ENCODE measurements at places on chromosomes 12 and 14. TPM values are rescaled to one million over a fixed set of nuclear protein-coding genes. Genes with fewer than 3 reads are reported as not detected.

GRCh38 chr12:102024765-102025164 lies 37.0 kb downstream of the WASHC3 start:
- DNase-seq: no peak

GRCh38 chr12:85725991-85726390 lies 110.2 kb downstream of the RASSF9 start:
- no peak for DNase-seq

- DNase-seq: no peak
Measured at GRCh38 chr14:95533822-95534221, 1.0 kb upstream of the GLRX5 start.

DNA sequence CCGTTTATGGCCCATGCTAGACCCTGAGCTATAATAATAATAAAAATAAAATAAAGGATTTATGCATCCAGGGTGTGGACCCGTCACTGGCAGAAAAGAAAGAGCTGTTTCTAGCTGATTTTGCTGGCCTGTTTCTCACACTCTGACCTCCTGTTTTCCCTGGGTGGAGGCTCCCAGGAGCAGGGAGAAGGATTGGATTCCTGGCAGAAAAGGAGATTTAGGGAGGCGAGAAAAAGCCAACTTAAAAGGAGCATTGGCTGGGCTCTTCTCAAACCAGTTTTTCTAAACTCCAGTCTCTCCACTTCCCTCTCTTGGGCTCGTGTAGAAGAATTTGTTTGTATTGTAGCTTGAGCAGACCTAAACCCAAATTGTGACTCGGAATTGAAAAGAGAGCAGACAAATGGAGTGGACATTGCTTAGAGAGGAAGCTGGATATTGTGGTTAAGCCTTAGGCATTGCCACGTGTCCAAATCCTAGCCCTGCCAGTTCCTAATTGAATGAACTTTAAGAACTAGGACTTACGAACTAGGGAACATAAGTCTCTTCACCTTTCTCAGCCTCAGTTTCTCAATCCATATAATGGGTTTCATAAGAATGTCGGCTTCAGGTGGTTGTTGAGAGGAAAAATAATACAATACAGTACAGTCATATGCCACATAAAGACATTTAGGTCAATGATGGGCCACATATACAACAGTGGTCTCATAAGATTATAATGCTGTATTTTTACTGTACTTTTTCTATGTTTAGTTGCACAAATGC lies 14.4 kb upstream of the TBX5 start:
- no peak for DNase-seq

DNA sequence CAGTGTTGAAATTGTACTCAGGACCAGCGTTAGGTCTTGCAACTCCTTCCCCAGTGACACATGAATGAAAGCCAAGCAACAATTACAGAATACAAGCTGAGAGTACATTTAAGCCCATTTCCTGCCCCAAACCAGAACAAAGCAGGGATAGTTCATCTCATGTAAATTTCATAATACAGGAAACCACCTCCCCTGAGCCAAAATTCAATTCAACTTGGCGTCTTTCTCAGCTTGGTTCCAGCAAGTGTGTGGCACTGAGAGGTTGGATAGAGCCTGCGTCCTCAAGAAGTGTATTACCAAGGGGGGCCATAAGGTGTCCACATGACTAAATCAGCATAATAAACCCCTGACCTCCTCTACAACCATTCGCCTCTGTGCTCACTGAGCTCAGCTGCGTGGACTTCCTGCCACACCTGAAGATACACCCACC lies 278.9 kb upstream of the CRY1 start:
- DNase-seq: no peak

DNA sequence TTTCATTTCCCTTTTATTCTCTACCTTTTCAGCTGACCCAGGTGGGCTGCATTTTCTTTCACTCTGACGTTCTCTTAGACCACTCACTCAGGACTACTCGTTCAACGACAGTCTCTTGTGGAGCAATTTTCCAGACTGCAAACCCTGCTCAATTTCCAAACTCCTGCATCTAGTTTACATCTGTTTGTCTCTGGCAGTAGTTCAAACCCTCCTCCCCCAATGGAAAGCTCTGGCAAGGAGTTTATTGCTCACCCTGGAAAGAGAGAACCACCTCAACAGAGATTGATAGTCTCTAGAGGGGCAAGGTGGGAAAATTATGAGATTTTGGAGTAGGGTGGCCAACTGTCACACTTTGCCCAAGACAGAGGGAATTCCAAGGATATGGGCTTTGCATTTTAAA lies 130.2 kb downstream of the TSHR start:
- no peak for DNase-seq

GRCh38 chr12:101793401-101793800 lies 37.4 kb downstream of the GNPTAB start:
- DNase-seq: no peak

DNA sequence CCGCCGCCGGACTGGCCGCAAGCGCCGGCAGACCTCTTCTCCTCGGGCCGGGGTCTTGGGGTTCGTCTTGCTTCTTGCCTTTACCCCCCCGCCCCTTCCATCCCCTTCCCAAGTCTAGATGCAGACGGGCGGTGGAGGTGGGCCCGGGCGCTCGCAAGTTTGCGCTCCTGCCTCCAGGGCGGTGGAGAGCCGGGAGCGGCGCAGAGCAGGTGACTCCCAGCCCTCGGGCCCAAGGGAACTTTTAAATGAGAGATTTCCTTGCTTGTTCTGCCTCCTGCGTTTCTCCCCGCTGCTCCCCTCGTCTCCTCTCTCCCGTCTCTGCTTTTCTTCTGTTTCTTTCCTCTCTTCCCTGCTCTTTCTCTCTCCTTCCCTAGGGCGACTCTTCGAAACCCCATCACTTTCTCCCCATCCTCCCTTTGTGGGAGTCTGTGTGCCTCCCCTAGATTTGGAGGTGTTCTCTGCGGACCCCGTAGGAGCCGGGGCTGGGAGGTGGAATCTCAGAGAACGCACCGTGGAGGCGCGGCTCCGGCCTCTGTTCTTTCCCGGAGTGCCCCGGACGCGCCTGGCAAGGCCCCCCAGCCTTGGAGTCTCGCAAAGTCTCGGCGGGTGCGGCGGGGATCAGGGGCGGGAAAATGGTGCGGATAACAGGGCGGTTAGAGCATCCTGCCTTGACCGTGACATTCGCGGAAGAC lies 114.7 kb upstream of the MYL2 start:
- no peak for DNase-seq

DNA sequence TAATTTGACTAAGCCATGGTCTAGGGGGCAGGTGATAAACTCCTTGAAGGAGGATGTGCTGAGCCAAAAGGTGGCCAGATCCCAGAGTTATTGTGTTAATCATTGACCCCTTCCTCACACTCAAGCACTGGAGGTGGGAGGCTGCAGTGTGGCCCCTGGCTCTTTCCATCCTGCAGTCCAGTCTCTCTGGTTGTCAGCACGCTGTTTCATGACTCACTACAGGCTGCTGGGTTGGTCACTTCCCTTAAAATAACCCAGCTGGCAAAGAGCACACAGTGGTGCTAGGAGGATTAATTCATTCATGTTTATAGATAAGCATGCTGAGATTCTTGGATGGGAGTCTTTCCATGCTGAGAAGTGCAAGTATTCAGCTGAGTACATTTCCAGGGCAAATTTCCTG lies 228.9 kb downstream of the ANO2 start:
- no peak for DNase-seq

DNA sequence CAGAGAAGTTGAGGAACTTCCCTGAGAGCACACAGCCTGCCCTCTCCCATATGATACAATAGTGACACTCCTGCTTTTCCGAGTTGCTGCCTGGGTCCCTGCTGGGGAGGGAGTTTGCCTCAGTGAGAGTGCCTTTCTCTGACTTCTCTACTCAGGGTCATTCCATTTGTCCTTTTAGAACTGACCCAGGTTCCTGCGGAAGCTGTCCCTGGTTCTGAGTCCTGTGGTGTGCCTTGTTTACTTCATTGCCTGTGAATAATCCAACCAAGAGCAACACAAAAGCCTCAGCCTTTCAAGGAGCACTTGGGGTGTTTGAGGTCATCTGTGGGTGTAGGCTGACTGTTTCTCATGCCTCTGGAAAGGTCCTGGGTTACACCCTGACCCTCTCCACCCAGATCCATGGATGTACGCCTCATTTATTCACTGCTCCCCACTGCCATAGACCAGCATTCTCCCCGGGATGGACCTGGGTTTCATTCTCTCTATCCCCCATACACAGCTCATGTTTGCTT lies 13.6 kb downstream of the SERPINA1 start:
- no peak for DNase-seq

GRCh38 chr12:67893022-67893580 lies 96.1 kb upstream of the IFNG-AS1 start:
- DNase-seq: no peak

DNA sequence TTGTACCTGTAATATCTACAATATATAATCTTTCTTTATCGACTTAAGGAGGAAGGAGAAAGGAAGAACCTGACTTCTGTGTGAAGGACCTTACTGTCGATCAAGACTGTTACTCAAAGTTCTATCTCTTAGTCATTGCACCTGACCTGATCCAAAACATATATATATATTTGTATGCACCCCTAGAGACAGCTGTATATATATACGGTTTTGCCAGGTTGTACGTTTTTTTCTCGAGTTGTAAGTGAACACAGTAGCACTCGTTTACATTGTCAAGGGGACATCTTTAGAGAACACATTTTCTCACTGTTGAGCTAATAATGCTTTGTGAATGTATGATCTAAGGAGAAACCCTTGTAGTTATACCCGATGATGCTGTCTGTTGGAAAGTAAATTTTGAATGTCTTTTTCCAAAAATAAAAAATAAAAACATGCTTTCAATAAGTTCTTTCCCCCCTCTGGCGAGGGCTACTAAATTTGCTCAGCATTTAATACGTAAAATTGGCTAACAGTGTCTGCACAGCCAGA lies 536 bp upstream of the SLC35E3 start:
- no peak for DNase-seq

DNA sequence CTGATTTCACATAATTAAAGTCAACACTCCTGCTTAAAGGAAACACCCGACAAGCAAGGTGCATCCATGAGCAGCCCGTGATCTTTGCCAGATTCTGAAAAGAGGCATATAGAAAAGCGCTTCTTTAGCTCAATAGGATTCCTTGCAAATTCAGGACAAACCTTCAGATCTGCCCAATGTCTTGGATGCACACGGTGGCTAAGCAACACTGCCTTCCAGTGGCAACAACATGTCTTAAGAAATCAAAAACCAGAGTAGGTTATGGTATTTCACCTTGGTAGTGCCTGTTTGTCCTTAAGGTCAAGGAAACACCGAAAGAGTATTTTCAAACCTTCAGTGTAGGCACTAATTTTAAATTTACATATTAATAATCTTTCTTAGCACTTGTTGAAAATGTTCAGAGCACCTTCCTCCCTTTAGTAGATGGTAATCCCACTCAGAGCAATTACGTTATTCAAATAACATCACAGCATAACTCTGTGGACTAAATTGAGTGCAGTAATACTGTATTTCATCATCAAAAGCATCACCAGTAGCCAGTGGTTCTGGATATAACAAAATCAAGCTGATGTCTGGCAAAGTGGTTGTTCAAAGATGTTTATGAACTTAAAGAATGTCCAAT lies 58.0 kb upstream of the CDKN3 start:
- DNase-seq: no peak

DNA sequence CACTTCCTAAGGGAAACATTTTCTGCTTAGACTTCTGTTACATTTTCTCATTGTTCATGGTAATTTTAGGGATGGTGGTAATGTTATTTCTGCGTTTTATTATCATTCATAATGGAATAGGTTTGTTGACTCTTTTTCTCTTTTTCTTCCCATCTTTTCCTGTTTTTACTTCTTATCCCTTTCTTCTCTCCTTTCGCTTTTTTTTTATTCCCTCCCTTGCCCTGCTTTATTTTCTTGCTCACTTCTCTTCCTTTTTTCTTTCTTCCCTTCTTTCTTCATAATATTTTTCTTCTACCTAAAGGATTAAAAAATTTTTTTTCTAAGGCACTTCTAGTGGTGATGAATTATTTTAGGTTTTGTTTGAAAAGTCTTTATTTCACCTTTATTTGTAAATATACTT lies 45.6 kb downstream of the CNOT2 start:
- no peak for DNase-seq

GRCh38 chr12:132513070-132513398 lies 23.1 kb downstream of the FBRSL1 start:
- no peak for DNase-seq

GRCh38 chr14:96582411-96582961 lies 80.3 kb downstream of the PAPOLA start:
- no peak for DNase-seq

DNA sequence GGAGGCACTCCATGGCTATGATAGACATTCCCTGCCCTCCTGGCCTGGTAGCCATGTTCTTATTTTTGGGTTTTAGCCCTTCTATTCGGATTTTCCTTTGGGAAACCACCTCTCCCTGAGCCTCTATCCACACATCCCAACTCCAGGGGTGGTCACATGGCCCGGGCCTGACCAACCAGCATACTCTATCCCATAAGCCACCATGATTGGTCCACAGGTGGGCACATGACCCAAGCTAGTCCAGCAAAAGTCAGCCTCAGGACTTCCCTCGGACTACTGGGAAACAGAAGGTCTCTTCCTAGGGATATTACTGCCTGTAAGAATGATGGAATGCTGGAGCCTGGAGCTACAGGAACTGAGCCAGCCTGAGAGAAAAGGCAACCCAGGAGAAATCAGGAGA lies 12.5 kb downstream of the PRIMA1 start:
- DNase-seq: no peak

GRCh38 chr14:75260025-75260763 lies 18.4 kb upstream of the FOS start:
- no peak for DNase-seq

- no peak for DNase-seq
Measured at GRCh38 chr14:99884834-99885648, 91.8 kb downstream of the EML1 start.

Gene HSPB8
- 1,144 TPM for total RNA-seq

Gene CEP170B
- 8.7 TPM for total RNA-seq

Gene MTA1
- 41.1 TPM for total RNA-seq

Gene FOXG1
- total RNA-seq: not detected

Gene FAM181A
- not detected for total RNA-seq

Gene GPR65
- total RNA-seq: 0.24 TPM

Gene SERPINA5
- total RNA-seq: 16.3 TPM

Gene TUNAR
- total RNA-seq: not detected

Gene LRTM2
- total RNA-seq: not detected

Gene VCPKMT
- total RNA-seq: 6.3 TPM

Gene FIGNL2
- total RNA-seq: 0.17 TPM

Gene GDF3
- not detected for total RNA-seq

Measured in psoas muscle (tissue), 8 donors.